ENCODE measurements at places on chromosomes 16 and 17.

DNA sequence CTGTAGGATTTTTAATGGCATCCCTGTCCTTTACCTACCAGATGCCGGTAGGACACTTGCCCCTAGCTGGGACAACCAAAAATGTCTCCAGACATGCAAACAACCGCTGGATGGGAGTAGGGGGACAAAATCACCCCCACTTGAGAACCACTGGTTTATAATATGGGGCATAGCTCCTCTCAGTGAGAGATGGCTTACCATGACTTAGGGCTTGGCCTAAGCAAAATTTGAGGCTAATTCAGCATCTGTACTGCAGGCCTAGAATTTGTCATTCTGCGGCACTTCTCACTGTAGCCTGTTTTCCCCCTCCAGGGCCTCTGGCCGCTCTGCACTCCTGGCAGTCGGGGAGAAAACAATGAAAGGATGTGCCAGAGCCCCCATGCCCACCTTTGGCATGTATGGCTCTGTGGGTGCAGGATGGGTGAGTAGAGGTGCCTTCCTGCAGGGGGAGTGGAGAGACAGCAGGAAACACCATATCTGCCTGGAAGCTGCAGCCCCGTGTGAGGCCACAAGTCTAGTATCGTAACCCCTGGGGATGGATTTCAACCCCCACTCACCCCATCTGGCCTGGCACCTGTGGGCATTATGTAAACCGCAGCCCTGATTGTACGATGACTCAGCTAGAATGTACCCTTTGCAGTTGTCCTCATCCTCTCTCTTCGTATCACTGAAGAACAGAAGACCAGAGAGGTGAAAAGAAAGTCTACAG lies 268.1 kb downstream of the SOX9 start:
- no peak for DNase-seq

GRCh38 chr16:66692341-66692740 lies 4.2 kb downstream of the CMTM4 start:
- DNase-seq, result no peak

- no peak for DNase-seq
Observed at GRCh38 chr17:55926276-55926990, 175.6 kb downstream of the PCTP start.

GRCh38 chr16:86227801-86228200 lies 282.5 kb upstream of the FOXF1 start:
- DNase-seq, result no peak

DNA sequence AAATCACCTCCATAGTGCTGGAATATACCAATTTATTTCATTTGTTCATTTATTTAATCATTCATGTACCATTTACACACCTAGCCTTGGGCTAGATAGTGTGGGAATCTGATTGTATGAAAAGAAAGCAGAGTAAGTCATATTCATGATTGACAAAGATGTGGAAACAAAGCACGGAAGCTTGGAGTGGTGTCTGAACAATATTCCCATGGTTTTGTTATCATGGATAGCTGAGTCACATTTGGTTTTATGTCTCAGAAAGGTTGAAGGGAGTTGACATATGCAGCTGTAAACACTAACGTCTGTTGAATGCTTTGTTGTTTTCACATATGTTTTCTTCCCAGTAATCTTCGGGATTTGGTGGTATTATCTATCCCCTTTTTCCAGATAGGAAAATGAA lies 76.6 kb downstream of the MAP2K4 start:
- no peak for DNase-seq

- DNase-seq, result no peak
Observed at GRCh38 chr16:86211800-86212199, 298.5 kb upstream of the FOXF1 start.

DNA sequence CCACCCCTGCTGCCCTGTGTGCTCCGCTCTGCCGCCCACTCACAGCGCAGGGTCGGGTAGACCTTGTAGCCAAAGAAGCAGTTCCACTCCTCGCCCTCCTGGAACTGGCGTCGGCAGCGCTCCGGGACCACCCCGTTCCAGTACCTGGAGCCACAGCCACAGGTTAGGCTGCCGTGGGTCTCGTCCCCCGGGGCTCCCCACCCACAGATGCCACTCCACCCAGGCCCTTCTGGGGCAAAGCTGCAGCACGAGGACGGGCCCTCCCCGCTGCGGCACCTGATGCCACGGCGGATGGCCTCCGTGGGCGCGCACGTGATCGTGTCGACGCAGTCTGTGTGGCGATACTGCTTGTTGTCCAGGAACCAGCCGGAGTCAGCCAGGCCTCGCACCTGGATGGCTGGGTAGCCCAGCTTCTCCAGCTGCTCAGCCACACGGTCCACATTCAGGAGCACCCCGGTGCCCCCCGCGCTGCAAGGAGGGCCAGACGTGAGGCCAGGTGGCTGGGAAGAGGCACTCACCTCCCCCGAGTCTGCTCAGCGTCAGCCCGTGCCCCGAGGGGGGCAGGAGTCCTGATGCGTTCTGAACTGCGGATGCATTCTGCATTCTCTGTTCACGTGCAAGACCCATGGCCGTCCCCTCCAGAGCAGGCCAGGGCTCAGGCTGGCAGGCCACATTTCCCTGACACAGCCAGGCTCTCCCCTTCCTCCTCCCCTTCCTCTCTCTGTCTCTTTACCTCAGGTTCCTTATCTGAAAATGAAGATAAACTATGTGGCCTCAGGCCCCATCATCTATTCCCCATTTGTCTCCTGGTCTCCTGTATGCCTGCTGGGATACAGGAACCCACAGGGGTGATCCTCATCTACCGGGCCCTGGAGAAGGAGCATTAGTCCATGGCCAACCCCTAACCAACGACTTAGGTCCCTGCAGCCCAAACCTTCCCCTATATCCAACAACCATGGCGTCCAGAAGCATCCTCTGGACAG lies 4.1 kb downstream of the NOTUM start:
- DNase-seq, result no peak

DNA sequence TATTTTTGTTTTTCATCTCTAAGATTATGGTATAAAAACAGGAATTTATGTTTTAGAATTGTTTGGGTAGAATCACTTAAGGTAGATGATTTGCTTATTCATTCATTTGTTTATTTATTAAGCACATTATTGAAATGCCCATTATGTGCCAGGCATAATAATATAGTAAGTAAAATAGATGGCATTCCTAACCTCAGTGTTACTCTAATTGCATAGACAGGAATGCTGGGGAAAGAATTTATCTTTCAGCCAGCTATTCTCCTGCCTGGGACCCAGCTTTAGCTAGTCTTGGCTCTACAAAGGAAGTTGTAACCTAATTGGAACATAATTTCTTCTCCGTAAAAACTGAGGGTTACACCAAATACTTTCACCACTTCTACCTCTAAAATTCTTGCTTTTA lies 44.6 kb downstream of the NFAT5 start:
- DNase-seq, result no peak

DNA sequence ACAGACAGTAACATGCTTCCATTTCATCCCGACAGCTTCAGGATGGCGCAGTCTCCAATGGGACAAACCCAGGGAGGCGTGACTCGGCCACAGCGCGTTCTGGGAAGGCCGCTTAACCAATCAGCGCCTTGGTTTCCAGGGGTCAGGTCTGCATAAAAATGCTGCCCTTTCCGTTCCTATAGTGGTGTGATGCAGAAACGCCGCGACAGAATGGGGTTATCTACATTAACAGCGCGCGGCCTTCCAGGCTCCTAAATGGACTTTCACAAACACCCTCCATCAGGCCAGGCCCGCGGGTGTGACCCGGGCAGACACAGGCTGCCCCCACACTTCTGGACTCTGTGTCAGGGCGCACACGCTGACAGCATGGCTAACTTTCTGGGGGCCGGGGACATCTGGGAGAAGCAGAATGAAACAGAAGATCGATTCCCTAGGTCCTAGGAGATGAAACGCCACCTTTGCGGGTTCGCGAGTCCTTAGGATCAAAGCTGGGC lies 792 bp downstream of the TMEM231 start:
- DNase-seq, result peak; percentile 90

GRCh38 chr16:50251375-50252081 lies 14.8 kb upstream of the ADCY7 start:
- no peak for DNase-seq

DNA sequence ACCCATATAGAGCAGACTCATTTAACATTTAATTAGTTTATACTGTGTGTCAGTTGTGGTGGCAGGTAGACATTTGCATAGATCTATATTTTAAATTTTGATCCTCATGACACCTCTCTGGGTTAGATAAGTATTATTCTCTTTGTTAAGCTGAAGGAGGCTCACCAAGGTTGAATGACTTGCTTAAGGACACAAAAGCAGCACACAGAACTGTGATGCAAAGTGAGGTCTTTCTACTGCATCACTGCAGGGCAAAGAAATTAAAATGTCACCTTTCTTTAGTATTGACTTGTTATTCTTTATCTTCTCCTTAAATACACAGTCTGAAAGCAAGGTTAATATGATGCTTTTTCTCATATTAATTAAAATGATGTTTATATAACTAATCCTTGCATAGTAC lies 8.6 kb upstream of the TOX3 start:
- no peak for DNase-seq

DNA sequence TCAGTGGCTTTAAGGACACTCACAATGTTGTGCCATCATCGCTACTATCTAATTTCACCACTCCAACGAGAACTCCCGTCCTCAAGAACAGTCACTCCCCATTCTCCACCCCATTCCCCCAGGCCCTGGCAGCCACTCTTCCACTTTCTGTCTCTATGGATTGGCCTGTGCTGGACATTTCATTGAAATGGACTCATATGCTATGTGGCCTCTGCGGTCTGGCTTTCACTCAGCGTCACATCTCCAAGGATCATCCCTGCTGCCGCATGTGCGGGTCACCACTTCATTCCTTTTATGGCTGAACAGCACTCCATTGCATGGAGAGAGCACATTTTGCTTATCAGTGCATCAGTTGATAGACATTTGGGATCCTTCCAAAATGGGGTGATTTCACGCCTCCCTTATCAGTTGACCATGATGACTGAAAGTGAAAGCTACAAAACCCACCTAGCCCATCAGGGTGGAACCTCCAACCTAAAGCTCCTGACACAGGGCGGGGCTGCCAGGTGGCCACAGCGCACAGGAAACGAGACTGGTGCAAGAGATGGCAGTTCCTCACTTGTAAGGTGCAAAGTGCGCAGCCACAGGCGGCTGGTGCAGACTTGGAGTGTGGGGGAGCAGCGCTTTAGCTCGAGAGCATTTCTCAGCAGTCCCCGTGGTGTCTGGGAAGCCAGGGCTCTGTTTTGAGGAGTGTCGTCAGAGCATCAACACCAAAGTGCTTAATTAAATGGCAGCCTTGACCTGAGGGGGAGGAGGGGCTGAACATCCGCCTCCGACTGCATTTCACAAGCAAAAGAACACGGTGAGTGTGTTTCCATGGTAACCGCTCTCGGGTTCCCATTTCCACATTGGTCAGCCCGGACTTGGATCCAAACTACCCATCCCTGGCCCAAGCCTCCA lies 23.8 kb downstream of the COTL1 start:
- peak; percentile 69 for DNase-seq

GRCh38 chr16:55115506-55115905 lies 184.8 kb downstream of the IRX5 start:
- DNase-seq, result no peak

GRCh38 chr16:907361-907760 lies 63.4 kb downstream of the LMF1 start:
- DNase-seq, result no peak

- DNase-seq, result no peak
Observed at GRCh38 chr16:10655415-10655977, 39.2 kb downstream of the TEKT5 start.

GRCh38 chr17:32331243-32332040 lies 10.5 kb downstream of the C17orf75 start:
- no peak for DNase-seq

- DNase-seq, result no peak
Observed at GRCh38 chr16:57862698-57863433, 60.6 kb upstream of the KIFC3 start.

DNA sequence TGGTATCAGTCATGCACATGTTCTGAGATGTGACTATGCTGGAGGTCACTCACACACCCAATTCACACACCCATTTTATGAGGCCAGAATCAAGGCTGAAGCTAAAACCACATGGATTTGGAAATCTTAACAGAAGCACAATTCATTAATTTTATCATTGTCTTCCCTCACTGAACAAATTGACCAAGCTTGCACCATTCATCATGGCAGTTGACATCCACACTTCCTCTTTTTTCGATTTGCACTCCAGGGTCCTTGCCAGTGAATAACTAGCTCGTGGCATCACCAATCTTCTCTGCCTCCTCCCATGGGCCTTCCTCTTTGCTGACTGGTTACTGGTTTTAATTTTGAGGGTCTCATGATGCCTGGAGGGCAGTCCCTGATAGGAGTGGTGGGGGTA lies 123.0 kb upstream of the ASIC2 start:
- DNase-seq, result no peak

GRCh38 chr17:28055546-28056275 lies 13.2 kb downstream of the NLK start:
- no peak for DNase-seq

DNA sequence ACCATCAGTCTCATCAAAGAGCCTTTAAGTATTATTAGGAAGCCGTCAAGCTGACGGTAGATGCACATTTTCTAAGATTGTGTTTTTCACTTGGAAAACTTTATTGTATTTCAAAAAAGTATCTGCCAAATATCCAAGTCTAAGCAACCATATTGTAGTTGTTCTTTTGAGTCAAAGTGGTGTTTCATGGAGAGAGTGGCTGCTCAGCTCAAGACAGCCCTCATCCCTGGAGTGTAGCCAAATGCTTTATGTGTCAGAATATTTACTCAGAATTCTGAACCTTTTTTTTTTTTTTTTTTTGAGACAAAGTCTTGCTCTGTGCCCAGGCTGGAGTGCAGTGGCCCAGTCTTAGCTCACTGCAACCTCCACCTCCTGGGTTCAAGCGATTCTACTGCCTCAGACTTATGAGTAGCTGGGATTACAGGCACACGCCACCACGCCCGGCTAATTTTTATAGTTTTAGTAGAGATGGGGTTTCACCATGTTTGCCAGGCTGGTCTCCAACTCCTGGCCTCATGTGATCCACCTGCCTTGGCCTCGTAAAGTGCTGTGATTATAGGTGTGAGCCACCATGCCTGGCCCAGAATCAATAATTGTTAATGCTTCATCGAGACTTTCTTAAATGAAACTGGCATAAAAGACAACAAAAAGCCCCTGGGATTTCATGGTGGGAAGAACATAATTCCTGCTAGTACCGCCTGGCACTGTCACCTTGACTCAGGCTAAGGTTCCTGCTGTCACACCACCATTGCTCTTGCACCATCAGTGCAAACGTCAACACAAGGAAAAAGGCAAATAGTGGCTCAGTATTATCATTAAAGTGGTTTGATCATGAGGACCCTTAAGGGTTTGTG lies 45.5 kb downstream of the PRKCA start:
- no peak for DNase-seq

DNA sequence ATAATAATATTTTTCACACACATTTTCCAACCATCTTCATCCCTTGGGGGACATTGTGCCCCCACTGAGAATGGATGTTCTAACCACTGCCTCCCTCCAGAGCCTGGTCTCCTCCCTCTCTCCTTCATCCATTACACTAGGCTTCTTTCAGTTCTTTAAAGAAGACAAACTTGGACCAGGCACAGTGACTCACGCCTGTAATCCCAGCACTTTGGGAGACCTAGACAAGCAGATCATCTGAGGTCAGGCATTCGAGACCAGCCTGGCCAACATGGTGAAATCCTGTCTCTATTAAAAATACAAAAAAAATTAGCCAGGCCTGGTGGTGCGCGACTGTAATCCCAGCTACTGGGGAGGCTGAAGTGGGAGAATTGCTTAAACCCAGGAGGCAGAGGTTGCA lies 6.5 kb downstream of the ALOX15 start:
- no peak for DNase-seq

GRCh38 chr16:83870830-83871229 lies 28.1 kb upstream of the MLYCD start:
- DNase-seq, result no peak
